ENCODE measurements at places on chromosomes 1 and 21.
A peak's percentile ranks its signal among the peaks of the same experiment; 100 is the strongest.

DNA sequence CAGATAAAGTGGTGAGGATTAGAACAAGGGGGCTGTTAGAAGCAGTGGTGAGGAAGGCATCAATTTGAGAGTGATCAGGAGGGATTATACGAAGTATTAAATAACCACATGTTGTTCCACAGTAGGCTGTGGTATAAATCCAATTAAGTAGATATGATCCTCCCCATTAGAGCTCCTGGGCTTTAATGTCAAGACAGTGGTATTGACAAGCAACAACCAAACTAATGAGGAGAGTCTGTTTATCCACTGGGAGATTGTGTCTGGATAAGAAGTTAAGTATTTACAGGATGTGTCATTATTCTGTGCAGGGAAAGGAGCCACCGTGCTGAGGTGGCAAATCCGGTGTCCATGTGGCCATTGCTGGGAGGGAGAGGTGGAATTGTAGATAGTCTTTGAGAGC lies 5.8 kb downstream of the ACTN2 start:
- DNase-seq: no peak

DNA sequence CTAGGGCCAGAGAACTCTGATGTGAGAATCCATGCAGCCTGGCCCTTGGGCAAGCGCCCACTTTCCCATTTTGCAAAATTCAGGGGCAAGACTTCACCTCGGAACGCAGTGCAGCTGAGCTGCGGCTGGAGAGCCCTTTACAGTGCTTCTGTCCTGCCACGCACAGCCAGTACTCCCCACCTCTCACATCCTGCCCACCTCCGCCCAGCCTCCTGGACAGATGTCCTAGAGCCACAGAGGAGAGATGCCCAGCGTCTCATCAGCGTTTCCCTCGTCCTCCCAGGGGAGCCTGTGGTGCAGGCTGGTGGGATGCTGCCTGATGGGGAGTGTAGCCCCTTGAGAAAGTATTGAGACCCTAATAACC lies 29.6 kb downstream of the RUNX3 start:
- no peak for DNase-seq

- no peak for DNase-seq
Measured at GRCh38 chr1:26476958-26477357, 4.7 kb downstream of the HMGN2 start.

DNA sequence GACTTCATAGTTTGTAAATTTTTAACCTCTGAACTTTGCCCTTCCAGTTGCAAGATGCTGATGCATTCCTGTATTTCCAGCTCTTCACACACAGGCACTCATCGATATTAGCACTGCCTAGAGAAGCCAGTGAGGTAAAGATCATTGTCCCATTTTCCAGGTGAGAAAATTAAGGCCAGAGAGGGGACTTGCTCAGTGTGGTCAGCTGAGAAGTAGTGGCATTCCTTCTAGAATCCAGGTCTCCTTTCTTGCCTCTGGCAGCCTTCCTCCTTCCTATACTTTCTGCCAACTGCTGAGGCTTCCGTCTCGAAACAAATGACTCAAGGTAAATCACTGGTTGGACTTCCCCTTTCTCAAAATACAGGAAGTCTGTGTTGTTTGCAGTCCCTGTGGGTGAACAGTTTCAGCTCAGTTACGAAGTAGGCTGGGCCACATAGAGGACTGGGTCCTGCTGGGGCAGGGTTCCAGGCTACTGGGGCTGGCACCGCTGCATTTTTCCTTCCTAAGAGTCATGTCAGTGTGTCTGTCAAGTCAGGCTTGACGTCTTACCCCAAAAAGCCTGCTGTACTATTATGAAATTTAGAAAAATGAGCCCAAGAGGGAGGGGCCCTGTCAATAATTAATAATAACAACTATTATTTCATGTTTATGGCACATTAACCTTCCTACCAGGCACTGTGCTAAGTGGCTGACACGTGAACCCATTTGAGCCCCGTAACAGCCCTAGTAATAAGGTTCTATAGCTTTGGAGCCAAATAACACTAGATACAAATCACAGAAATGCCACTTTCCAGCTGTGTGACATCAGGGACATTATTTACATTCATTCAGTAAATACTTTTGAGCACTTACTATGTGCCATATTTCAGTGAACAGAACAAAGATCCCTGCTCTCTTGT lies 16.6 kb upstream of the RNF19B start:
- peak; percentile 64 for DNase-seq

- no peak for DNase-seq
Measured at GRCh38 chr21:31524140-31524539, 135.4 kb upstream of the SOD1 start.

- DNase-seq: no peak
Measured at GRCh38 chr1:118486199-118486598, 301.2 kb upstream of the SPAG17 start.

GRCh38 chr1:21779613-21780521 lies 3.1 kb downstream of the USP48 start:
- no peak for DNase-seq

DNA sequence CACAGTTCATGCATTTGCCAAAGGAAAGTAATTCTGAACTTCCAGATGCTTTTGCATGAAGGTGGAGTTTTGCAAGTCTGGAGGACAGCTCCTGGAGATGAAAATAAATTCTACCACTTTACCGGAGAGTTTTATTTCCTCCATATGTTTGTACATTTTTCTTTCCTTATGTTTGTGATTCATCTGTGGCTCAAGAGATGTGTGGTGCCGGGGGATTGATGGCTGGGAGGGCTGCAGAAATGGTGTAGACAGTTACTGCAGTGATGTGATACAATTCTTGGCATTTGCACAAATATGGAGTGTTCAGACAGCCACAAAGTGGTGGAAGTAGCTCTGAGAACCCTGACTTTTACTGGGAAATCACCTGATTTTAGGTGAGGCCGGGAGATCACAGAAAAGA lies 58.5 kb upstream of the ASB17 start:
- no peak for DNase-seq

GRCh38 chr1:245370175-245370825 lies 215.5 kb downstream of the KIF26B start:
- no peak for DNase-seq

- DNase-seq: no peak
Measured at GRCh38 chr1:228340686-228341449, 65.8 kb downstream of the TRIM11 start.

- no peak for DNase-seq
Measured at GRCh38 chr1:78911956-78912880, 94.3 kb downstream of the ADGRL4 start.

DNA sequence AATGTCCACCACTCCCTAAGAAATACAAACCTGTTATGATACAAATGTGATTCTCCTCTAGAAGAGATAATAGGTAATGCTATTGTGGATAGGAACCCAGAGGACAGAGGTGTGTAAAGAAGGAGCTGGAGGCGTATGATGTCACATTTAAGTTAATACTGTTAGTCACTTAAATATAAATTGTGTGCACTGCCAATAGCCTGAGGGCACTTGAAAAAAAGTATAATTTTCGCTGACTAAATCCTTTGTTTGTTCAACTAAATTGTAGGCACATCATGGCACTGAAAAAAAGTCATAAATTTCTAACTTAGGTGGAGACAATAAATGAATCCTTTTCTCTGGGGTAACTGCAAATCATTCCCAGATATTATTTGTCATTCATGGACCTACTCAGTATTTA lies 4.4 kb downstream of the RCSD1 start:
- DNase-seq: no peak

DNA sequence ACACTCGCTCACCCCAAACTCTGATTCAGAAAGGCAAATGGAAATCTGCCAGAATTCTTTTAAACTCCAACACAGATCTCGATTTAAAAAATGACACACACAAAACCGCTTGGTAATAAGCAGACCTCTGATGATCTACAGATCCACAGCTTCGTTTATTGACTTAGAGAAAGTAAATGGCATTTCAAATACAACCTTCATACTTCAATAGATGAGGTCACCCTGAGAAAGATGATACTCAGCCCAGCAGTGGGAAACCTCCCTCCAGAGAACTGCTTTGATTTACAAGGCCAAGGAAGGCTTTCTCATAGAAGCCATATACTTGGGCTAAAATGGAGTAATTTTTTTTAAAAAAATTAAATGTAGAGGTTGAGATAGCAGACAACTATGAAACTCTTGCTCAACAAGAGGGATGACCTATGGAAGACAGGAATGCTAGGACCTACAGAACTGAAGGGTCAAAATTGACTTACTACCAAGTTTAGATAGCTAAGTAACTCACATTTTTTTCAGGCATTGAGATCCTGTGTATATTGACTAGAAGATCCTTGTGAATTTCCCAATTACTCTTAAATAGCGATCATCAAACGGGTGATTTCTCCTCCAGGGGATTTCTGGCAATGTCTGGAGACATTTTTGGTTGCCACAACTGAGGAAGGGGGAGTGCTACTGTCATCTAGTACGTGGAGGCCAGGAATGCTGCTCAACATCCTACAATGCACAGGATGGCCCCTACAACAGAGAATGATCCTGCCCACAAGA lies 143.9 kb downstream of the CLIC6 start:
- DNase-seq: peak; percentile 79

DNA sequence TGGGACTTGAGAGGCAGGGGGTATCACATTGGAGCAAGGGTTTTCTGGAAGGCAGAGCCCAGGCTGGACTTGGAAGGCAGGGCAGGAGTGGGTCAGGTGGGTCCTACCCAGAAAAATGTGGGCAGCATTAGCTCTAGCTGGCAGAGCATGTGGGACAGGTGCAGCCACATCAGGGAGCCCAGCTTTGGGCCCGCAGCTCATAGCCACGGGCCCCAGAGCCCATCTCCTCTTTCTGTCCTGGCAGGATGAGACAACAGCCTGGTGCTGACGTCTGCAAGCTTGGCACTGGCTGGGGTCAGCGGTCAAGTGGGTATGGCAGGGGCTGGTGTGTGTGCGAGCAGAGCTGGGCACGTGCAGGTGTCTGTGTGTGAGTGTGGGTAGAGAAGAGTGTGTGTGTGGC lies 154.7 kb downstream of the GRIK3 start:
- no peak for DNase-seq

GRCh38 chr1:1420654-1421141 lies 378 bp downstream of the ANKRD65 start:
- DNase-seq: no peak

- no peak for DNase-seq
Measured at GRCh38 chr1:202439308-202439707, 90.8 kb downstream of the PPP1R12B start.

GRCh38 chr1:171112119-171112518 lies 21.4 kb downstream of the FMO3 start:
- DNase-seq: no peak

DNA sequence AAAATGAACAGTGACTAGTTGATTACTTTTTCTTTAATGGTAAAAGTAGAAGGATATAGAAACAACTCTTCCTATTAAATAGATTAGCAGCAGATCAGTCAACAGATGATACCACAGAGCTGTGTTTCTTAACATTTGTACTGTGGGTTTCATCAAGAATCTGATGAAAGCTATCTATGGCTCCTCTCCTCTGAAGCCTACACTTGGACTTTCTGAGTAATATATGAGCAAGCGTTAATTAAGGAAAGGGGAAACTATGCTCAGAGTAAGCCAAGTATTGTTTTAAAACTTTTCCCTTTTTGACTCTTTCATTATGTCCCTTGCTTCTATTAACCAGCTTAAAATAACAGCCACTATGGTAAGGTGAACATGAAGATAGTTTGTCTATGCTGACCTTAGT lies 10.8 kb downstream of the ARID4B start:
- no peak for DNase-seq

DNA sequence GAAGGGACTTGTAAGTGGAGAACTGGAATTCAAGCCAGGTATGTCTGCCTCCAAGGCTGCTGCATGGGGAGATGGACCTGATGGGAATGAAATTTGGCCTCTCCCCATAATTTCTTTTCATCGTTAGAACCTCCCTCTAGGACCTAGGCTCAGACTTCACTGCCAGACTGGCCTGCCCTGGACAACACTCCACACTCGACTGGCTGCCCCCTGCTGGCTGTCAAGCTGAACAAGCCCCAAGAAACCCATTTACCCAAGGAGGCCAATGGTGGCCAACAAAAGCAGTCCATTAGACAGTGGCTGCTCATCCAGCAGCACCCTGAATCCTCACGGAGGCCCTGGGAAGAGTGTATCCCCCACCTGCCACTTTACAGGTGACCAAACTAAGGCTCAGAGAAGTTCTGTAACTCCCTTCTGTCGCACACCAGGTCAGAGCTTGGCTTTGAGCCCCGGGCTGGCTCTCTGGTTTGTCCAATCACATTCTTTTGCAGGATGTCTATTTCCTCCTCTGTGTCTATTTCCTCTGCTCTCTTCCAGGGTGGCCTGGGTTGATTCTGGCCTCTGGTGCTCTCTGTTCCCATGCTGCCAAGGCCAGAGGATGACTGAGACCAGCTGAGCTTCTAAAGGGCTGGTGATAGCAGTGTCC lies 3.8 kb downstream of the RNF186 start:
- no peak for DNase-seq

DNA sequence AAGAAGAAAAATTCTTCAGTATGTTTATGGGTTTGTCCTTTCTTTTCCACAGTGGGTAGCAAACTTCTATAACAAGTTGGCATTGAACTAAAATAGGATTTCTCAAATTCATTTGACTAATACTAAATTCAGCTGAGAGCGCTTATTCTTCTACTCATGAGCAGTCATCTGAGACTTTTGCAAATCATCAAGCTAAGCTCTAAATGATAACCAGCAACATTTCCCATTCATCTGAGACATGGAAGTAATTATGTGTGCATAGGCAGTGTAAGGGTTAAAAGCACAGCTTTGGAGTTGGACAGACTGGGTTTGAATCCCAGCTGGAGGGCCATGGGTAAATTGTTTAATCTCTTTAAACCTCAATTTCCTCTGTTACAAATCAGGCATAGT lies 18.3 kb upstream of the CNR2 start:
- DNase-seq: no peak

DNA sequence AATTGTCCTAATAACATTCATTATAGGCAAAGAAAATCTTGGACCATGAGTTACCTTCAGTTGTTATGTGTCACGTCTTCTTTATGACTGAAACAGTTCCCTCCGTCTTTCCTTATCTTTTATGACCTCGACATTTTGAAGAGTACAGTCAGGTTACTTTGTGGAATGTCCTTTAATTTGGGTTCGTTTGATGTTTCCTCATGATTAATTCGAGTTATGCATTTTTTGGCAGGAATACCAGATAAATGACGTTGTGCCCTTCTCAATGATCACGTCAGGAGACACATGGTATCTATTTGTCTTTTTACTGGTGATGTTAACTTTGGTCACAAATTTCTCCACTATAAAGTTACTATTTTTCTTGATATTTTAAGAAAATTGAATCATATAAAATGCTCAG lies 17.3 kb upstream of the KLF17 start:
- peak; percentile 3 for DNase-seq

DNA sequence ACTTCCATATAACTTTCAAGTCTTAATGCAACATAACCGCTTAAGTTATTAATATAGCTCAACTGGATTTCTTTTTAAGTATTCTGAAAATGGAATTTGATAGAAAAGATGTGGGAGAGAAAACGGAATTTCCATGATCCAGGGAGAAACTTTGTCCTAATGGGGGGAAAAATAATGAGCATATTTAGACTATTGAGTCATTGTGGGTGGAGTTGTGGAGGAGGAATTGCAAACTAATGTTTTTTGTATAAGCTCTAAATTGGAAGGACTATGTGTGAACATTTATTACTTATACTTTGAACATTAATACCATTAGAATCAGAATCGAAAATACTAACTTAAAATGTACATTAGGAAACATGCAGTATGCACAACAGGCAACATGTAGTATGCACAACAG lies 159.9 kb upstream of the NEGR1 start:
- DNase-seq: no peak
